ENCODE measurements at places on chromosomes 1 and 21. TPM values are rescaled to one million over a fixed set of nuclear protein-coding genes. Genes with fewer than 3 reads are reported as not detected.

- no peak for DNase-seq
Observed at GRCh38 chr21:42854246-42855010, 24.9 kb downstream of the WDR4 start.

DNA sequence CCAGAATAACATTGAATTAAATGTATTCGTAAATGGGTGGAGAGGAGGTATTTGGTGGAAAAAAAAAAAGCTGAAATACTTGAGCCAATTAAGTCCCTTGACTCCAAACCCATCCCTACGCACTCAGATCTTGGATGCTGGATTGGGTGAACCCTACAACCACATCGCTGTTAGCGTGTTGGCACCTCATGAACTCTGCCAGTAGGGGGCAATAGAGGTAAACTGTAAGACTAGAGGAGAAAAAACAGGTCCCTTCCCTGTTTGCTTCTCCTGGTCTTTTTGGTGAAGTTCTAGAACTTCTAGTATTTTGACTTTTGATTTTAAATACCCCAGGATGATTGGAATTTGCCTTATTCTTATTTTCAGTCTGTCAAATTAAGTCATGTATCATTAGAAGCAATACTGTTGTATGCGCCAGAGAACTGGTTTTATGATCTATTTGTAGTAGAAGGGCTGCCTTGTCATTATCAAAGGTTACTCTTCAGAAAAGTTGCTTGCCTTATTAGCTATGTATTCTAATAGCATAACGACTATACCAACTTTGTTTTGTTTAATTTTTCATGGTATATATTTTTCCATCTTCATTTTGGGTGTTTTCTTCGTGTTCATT lies 1.9 kb upstream of the OR13G1 start:
- no peak for DNase-seq

- DNase-seq: no peak
Observed at GRCh38 chr1:77926561-77927357, 38.3 kb downstream of the NEXN start.

DNA sequence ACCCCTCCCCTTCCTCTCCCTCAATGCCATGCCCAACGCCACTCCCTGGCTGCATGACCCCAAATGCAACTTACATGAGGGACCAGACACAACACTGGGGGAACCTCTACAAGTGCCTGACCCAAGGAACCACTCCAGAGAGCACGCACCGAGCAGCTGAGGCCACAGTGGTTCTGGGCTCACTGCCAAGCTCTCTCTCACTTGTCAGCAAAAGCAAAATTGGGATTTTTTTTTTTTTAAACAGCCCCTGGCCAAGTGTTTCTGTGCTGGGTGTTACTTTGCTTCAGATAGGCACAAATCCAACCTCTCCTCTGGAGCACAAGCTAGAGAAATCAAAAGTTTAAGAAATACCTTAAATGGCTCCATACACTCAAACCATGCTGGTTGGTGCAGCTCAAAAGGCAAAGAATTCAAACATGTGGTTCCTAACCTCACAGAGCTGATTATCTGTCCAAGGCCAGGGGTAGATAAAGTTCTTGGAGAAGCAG lies 363.0 kb downstream of the SETD4 start:
- peak; percentile 35 for DNase-seq

- DNase-seq: no peak
Observed at GRCh38 chr21:36725793-36726386, 27.0 kb downstream of the SIM2 start.

- DNase-seq: peak; percentile 30
Observed at GRCh38 chr1:12249181-12249580, 19.4 kb downstream of the VPS13D start.

DNA sequence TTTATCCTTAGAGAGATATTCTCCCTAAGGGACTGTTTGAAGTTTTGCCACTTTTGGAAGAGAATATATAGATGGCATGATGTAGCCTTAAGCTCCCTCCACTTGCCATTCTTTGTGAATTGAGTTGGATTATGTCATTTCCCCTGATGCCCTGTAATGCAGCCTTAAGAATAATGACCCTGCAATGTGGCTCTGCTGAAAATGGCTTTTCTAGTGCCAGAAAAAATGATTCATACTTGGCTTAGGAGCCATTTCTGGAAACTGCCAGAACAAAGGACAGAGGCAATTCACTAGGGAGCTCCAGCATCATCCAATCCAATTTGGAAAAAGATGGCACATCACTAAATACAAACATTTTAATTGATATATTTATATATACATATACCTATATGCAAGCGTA lies 265.3 kb downstream of the SPATA17 start:
- DNase-seq: peak; percentile 80

The CDC7 gene
- total RNA-seq: 3.3 TPM

The RNU1-3 gene
- total RNA-seq: 1,356 TPM

All from astrocyte (in vitro differentiated cells and primary cell).